Fibroblast of upper back skin (primary cell): ENCODE measurements at places on chromosomes 1 and 21.

GRCh38 chr1:35708441-35708921, 10.2 kb downstream of the C1orf216 start:
- DNase-seq = peak; percentile 20

- DNase-seq = peak; percentile 9
Measured at GRCh38 chr1:77200806-77201205, 18.4 kb downstream of the PIGK start.

DNA sequence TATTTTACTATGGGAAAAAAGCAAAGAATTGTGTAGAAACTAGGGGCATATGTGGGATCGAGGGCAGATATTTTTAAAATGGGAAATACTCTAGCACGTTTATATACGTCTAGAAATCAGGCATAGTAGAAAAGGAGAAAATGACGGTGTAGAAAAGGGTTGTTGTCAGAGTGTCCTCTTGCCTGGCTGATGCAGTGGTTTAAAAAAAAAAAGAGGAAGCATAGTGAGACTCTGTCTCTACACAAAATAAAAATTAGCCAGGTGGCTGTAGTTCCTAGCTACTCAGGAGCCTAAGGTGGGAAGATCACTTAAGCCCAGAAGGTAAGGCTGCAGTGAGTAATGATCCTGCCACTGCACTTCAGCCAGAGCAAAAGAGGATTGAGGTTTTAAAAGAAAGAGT, 64.7 kb upstream of the LRRC7 start:
- DNase-seq = no peak

DNA sequence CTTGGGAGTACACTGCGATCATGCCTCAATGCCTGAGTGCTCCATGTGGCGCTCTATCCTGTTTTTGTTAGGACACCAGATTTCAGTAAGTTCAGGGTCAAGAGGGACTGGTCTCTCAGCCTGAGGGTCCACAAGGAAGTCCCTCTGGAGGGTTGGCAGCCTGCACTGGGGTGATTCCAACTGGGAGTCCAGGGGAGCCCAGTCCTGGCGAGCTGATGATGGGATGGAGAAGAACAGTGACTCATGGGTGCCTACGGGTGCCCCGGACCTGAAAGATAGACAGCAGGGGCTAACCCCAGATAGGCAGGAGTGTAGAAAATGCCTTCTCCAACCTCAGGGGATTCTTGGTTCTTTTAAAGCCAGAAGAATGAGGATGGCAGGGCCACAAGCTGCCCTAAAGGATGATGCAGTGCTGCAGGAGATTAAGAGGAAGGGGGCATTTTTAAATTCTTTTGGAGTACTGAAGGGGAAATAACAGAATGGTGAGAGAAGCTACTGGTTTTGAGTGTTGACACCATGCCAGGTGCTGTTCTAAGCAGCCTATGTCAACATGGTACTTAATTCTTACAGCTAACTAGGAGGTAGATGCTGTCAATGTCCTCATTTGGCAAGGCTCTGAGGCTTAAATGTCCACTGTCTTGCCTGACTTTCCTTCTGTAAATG, 68.4 kb upstream of the TLR5 start:
- DNase-seq = peak; percentile 26

- DNase-seq = no peak
Measured at GRCh38 chr1:156904187-156904959, 10.9 kb downstream of the PEAR1 start.

GRCh38 chr1:245378745-245379144, 224.0 kb downstream of the KIF26B start:
- no peak for DNase-seq

DNA sequence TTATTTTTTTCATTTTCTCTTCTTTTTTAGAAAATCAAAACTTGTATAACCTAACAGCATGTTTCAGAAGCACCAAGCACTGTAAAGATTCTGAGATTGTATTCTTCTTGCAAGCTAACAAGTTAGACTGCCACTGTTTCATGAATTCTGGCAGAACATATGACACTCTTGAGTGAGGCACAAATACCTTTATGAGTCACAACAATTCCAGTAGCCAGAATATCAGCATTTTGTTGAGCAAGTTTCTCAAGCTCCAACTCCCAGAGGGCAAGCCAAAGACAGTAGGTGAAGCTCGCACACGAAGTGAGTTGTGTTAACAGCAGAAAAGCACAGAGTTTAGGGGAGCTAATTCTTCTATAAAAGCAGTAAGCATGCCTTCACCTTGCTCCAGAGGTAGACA, 268.8 kb upstream of the NCAM2 start:
- DNase-seq = peak; percentile 62

- no peak for DNase-seq
Measured at GRCh38 chr21:19237608-19238007, 834.0 kb upstream of the TMPRSS15 start.

- no peak for DNase-seq
Measured at GRCh38 chr1:164587617-164588501, 28.9 kb downstream of the PBX1 start.

- no peak for DNase-seq
Measured at GRCh38 chr1:110347182-110347893, 8.2 kb downstream of the RBM15 start.

- peak; percentile 90 for DNase-seq
Measured at GRCh38 chr21:42047821-42048613, 23.1 kb upstream of the UMODL1 start.

- DNase-seq = no peak
Measured at GRCh38 chr21:20026543-20026942, 971.7 kb upstream of the NCAM2 start.

DNA sequence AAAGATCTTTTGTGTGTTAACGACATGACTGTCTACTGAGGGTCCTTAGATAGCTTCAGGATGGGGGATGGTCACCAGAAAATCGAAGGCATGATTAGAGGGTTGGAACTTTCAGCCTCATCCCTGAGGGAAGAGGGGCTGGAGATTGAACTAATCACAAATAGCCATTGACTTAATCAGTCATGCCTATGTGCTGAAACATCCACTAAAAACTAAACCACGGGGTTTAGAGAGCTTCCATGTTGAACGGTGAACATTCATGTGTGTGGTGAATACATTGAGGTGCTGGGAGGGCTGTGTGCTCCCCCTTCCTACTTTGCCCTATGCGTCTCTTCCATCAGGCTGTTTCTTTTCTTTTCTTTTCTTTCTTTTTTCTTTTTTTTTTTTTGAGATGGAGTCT, 17.0 kb downstream of the RBP7 start:
- DNase-seq = peak; percentile 48

GRCh38 chr1:92538413-92539061, 51.8 kb upstream of the GFI1 start:
- no peak for DNase-seq

- DNase-seq = peak; percentile 19
Measured at GRCh38 chr1:87334351-87335174, 5.9 kb downstream of the LMO4 start.

- DNase-seq = no peak
Measured at GRCh38 chr21:45178070-45178608, 103.8 kb downstream of the ADARB1 start.

GRCh38 chr1:85200463-85201339, at the start of gene SYDE2:
Gene SYDE2, minus strand, starts transcription at chr1:85201016. Its CDS starts 20 bp downstream, at chr1:85200996.
- DNase-seq = peak; percentile 64

DNA sequence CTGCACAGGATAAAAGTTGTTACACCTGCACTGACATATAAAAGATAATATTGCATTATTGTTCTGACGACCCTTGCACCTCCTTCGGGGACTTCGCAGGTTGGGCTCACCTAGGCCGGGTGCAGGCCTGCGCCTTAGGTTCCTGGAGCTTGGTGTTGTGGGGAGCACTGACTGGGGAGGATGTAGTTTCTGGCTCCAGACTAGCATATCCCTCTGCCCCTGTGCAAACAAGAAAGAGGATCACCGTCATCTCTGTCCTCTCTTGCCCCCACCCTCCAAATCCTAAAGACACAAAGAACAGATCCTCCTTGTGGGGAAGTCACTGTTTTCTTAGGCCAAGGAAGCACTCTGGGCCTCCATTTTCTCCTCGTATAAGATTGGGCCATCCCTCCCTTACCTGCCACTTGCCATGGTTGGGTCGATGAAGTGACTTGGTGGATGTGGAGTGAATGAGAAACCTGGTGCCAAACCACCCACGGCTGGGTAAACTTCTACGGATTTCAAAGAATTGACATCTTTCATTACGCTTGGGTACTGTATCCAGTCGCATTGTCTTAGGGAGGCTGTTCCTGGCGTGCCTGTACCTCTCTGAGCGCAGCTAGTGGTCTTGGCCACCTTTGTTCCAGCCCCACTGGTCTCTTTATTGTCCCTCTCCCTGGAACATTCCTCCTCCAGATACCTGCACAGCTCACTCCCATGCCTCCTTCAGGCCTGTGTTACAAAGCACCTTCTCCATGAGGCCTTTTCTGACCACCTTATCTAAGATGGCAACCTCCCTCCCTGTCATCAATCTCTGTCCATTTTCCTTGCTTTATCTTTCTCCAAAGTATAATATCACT, 34.4 kb upstream of the PKP1 start:
- DNase-seq = no peak

DNA sequence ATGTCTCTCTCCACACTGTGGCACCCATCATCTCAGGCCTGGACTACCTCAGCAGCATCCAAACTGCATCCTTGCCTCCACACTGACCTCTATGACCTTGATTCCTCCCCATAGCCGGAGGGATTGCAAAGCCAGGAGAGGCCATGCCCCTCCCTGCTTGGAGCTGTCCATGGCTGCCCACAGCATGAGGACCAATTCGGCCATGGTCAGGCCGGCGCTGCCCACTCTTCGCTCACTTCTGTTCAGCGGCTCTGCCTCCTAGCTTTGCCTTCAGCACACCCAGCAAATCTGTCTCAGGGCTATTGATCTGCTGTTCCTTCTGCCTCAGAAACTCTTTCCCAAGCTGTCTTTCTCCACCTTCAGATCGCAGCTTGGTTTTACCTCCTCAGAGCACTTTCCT, 94.5 kb downstream of the TNR start:
- DNase-seq = no peak

GRCh38 chr1:74328851-74329250, 93.7 kb downstream of the TNNI3K start:
- DNase-seq = no peak

GRCh38 chr21:43861706-43862105, 3.3 kb upstream of the AGPAT3 start:
- DNase-seq = no peak

DNA sequence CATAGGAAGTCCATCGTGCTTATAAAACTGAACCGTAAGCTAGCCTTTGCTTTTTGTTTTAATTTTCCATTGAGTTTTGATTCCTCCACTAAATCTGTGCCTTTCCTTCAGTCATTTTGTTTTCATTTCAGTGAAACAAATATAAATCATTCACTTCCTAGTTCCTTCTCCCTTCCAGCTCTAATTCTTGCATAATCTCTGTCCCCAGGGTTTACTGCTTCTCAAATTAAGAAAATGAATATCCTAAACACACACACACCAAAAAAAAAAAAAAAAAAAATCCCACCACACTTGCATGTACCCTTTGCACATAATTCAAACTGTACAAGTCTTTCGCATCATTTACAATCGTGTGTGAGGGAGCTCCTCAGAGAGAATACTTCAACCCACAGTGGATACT, 6.8 kb downstream of the KCNH1 start:
- peak; percentile 12 for DNase-seq

GRCh38 chr1:232511172-232511571, 118.8 kb downstream of the SIPA1L2 start:
- DNase-seq = no peak

- DNase-seq = peak; percentile 74
Measured at GRCh38 chr21:35051287-35051818, 2.3 kb upstream of the RUNX1 start.

- no peak for DNase-seq
Measured at GRCh38 chr1:17554954-17555353, 15.5 kb downstream of the ARHGEF10L start.

DNA sequence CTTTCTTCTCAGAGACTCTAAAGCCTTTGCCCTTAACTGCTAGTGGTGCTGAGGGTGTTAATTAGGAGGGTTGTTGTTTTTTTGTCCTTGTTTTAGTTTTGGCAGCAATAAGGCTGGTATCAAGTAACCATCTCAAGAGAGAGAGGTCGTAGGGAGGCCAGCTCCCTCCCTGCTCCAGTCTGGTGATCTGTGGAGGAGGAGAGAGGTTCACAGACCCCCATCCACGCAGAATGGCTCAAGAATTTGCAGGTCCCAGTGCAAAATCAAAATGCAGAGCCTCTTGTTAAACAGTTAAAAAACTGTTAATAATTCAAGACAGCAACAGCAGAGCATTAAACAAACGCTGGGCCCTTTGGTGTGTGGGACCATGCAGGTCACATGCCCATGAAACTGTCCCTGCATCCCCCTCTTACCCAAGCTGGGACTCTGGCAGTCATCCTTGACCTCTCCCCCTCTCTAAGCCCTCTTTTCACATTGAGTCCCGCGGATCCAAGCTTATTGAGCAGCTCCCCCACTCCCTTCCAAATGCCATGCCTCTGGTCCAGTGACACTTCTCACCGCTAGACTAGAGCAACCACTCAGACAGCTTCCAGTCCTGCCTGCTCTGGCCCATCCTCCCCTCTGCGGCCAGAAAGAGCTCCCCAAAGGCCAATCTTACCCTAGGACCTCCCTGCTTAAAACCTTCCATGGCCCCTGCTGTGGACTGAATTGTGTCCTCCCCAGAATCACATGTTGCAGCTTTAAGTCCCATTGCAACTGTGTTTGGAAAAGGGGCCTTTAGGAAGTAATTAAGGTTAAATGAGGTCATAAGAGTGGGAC, 47.7 kb upstream of the RPL11 start:
- no peak for DNase-seq
